ENCODE measurements at places on chromosomes 7 and 10. TPM values are rescaled to one million over a fixed set of nuclear protein-coding genes. Genes with fewer than 3 reads are reported as not detected.

Gene LDB3
- total RNA-seq, result 0.23 TPM

Gene AKR1C1
- 27.7 TPM for total RNA-seq

DNA sequence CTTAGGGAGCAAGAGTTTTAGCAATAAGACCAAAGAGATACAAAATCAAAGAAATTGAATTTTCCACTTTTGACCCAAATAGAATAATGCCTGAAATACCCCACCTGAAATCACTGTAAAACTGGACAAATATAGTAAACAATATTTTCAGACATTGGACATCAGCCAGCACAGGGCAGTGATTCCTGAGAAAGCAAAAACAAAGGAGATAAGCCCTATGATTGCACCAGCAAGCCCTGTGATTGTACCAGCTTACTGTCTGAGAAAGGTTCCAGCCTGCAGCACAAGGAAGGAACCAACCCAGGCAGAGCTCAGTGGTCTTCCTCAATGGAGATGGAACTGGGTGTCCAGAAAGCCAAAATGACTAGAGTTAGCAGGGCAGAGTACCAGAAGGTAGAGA is 10.3 kb downstream of the TMEM106B start:
- no peak for ATAC-seq

DNA sequence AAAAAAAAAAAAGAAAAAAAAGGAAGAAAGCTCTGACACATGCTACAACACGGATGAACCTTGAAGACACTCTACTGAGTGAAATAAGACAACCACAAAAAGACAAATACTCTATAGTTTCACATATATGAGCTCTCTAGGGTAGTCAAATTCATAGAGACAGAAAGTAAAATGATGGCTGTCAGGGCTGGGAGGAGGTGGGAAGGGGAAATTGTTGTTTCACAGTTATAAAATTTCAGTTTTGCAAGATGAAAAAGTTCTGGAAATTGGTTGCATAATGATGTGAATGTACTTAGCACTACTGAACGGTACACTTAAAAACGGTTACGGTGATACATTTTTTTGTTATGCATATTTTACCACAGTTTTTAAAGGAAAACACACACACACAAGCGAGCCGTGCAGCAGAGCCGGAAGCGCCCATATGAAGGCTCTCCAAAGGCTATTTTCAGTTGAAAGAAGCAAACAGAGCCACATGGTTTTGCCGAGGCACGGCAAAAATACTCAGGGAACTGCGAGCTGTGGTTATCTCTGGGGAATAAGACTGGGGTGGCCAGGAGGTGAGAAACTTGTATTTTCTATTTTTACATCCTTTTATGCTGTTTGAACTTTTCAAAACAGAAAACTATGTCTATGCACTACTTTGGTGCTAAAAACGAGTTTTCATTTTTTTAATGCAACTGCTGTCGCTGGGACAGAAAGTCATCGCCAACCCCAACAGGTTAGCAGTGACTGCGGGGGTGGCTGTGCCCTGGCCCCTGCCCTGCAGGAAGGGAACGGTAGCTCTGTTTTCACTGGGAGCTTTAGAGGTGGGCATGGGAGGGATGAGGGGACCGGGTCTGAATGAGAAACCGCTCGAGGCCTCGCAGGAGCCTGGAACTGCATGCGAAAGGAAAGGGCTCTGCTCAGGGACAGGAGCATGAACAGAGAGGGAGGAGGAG is 132.9 kb downstream of the OAT start:
- ATAC-seq, result no peak

- peak; percentile 63 for ATAC-seq
Measured at GRCh38 chr7:94907026-94907810, at the start of gene PPP1R9A. Gene PPP1R9A (plus strand): TSS chr7:94907594. CDS start chr7:94910114, 2,520 bp downstream.

DNA sequence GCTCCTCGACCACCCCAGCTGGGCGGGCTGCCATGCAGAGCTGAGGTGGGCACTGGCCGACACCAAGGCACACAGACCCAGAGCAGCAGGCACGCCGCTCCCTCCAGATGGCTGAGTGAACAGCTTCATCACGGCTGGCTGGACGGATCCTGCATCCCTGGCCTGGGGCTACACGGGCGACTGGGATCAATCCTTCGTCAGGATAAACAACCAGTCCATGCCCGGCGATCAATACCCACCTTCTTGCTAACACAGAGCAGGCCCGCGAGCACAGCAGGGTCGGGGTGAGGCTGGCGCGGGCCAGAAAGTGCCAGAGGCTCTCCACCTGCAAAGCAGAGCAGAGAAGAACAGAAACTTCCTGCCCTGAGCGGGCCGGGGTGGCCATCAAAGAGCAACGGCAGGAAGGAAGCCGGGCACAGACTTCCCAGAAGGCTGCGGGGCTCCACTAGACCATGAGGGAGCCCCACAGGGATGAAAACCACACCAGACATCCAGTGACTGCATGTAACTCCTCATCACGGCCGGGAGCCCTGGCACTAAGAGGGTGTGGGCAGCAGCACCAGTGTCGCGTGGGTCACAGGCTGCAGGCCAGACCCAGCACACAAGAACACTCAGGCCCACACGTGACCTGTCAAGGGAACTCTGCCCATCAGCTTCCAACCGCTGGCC is 166.4 kb downstream of the MAD1L1 start:
- no peak for ATAC-seq

- no peak for ATAC-seq
Measured at GRCh38 chr10:110413049-110413783, 84.5 kb upstream of the DUSP5 start.

DNA sequence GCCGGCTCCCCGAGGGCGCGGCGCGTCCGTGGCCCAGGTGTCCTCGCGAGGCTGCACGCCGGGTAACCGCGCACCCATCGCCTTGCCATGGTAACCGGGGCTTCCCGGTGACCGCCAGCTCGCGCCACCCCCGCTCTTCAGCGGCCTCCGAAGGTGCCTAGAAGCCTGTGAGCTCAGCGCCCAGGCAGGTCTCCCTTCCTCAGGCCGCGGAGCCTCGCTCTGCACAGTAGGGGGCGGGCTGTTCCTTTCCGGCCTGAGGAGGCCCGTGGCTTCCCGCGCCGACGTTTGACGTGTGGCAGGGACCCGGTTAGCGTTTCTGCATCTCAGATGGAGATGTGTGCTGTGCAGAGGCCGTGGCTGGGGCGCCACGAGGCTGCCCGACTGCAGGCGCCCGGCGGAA is 117.1 kb downstream of the DYNC2I1 start:
- no peak for ATAC-seq

GRCh38 chr7:135075716-135076115 is 72.2 kb upstream of the TMEM140 start:
- ATAC-seq, result no peak

DNA sequence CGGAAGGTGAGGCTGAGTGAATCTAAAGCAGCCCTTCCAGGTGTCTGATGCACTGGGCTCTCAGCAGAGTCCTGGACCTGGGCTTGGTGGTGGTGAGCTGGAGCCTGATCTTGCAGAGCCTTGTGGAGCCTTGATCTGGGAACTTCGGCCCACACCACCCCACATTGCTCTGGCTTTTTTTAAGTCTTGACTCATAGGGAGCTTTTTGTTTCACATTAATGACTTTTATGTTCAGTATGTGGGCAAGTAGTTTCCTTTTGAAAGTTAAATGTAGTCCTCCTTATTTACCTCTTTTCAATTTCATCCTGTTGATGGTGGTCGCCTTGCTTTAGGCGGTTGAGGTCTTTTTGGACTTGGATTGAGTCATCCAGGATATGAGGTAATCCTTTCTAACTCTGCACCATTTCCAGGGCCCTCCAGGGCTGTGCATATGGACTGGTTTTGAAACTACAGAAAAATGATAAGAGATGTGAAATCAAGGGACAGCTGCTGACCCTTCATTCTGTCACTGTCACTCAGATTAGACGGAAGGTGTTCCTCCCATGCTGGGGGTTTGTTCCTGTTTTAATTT is 2.9 kb upstream of the NRAP start:
- ATAC-seq, result no peak

DNA sequence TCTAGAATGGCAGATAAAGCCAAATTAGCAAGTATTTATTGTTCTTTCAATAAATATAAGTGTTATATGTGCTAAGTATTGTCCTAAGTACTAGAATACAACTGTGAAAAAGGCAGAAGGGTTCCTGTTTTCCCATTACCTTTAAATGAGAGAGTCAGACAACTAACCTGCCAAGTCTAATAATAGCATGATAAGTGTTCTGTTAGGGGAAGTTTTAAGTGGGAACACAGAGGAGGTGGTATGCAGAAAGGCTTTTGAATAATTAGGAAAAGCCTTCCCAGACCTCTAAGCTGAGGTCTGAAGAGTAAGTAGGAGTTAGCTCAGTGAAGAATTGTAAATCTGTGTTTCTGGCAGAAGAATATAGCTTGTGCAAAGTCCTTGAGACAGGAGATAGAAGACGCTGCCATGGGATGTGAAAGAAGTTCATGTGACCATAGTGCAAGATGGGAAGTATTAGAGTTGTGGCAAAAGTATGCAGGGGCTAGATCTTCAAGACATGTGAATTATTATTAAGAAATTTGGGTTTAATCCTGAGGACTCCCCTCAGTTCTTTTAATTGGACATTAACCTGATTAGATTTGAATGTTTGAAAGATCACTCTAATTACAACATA is 12.5 kb downstream of the SHOC2 start:
- ATAC-seq, result no peak

Gene SLF2
- 34.3 TPM for total RNA-seq

- ATAC-seq, result no peak
Measured at GRCh38 chr7:102427019-102427405, 6.4 kb upstream of the ORAI2 start.

Gene CD36
- 0.22 TPM for total RNA-seq

DNA sequence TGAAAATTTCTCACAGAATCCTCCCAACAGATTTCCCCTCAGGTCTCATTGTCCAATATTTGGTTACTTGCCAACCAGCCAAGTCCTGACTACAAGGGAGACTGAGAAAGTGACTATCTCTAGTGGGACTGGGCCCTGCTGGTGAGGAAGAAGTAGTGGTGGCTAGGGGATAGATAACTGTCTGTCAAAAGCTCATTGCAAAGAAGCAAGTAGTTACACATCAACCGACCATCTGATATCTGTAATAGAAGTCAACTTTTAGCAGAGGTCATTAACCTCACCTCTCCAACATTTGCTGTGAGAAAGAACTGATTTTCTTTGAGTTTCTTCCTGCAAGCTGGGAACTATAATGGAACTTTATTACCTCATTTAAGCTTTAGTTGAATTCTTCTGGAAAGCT is 15.2 kb downstream of the STAMBPL1 start:
- ATAC-seq, result no peak

GRCh38 chr10:78299851-78300468 is 266.3 kb downstream of the RPS24 start:
- no peak for ATAC-seq

Gene SPDYE5
- 0.65 TPM for total RNA-seq

- ATAC-seq, result no peak
Measured at GRCh38 chr10:2038036-2038435, 300.7 kb upstream of the ADARB2 start.

Gene RBM20
- total RNA-seq, result 3.2 TPM

GRCh38 chr10:1272777-1273161 is 216.6 kb downstream of the WDR37 start:
- ATAC-seq, result no peak

- no peak for ATAC-seq
Measured at GRCh38 chr10:90798482-90798881, 59.4 kb downstream of the HTR7 start.

Gene CPED1
- total RNA-seq, result 8.5 TPM

GRCh38 chr7:47783456-47784223 is 164.6 kb downstream of the PKD1L1 start:
- no peak for ATAC-seq

- ATAC-seq, result no peak
Measured at GRCh38 chr7:34211018-34211417, 305.7 kb downstream of the BMPER start.

Gene CCSER2
- 37.5 TPM for total RNA-seq

Gene SSC4D
- 1.6 TPM for total RNA-seq

Gene DRGX
- not detected for total RNA-seq

GRCh38 chr7:158111906-158112570 is 475.6 kb downstream of the PTPRN2 start:
- ATAC-seq, result no peak

Gene TMEM225B
- 2.0 TPM for total RNA-seq

Gene AKR1B1
- 51.6 TPM for total RNA-seq

DNA sequence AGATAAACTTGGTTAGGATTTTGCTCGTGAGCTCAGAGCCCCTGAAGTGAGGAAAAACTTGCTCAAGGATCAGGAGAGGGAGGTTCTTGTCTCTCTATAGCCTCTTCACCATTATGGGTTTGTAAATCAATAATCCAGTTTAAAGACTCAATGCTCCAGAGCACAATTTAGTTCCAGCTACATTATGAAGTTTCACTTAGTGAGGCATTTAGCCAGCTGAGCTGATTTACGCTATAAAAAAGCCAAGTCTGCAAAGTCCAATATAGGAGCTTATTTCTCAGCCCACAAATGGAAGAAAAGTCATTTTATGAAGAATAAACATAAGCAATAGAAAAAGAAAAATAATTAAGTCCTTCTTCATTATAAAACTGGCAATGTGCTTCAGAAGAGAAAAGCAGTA is 130.6 kb downstream of the STRA8 start:
- no peak for ATAC-seq

DNA sequence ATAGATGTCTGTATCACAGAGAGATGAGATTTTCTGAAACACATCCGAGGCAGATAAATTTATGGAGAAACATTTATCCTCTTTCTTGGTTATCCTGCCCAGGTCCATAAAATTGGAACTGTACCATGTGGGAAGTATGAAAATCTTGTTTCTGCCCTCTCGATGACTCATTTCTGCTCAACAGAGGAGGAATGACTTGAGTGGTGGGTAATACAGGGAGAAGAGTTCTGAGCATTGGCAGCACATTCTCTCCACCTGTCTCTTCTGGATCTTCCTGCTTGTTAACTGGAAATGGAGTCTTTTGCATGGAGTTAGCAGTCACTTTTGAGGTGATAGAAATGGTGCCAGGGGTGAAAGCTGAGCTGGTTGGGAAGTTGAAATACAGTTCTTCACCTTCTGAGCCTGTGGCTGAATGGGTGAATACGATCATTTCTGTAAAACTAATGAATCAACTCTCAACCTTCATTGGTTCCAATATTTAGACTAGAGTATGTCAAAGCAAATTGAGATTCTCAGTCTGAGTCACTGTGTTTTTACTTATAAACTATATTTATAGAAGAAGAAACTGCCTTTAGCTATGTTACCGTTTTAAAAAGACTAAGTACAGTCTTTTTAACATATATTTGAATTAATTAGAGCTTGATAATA is 945.5 kb downstream of the SORCS3 start:
- ATAC-seq, result no peak

- ATAC-seq, result no peak
Measured at GRCh38 chr10:51620131-51620530, 79.3 kb downstream of the CSTF2T start.

Gene UNCX
- 0.21 TPM for total RNA-seq

- no peak for ATAC-seq
Measured at GRCh38 chr10:11115337-11115736, 97.7 kb downstream of the CELF2 start.
